Activated CD4-positive, alpha-beta memory T cell treated with anti-CD3 and anti-CD28 coated beads for 36 hours (primary cell): ENCODE measurements at places on chromosomes 6 and 20.

DNA sequence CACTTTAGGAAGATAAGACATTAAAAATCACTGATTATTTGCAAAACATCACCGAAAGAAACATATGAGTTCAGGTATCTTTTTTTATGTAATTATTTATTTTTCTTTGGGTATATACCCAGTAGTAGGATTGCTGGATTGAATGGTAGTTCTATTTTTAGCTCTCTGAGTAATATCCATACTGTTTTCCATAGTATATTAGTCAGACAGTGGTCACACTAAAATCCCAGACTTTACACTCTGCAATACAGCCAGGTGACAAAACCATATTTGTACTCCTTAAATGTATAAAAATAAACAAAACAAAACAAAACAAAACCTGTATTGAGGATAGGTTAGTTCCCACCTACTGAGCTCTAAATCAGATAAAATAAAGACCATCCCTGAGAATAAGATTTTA lies 1024.3 kb upstream of the EYS start:
- DNase-seq = no peak

- peak; percentile 87 for DNase-seq
Observed at GRCh38 chr6:27495386-27496135, 22.7 kb upstream of the ZNF184 start.

DNA sequence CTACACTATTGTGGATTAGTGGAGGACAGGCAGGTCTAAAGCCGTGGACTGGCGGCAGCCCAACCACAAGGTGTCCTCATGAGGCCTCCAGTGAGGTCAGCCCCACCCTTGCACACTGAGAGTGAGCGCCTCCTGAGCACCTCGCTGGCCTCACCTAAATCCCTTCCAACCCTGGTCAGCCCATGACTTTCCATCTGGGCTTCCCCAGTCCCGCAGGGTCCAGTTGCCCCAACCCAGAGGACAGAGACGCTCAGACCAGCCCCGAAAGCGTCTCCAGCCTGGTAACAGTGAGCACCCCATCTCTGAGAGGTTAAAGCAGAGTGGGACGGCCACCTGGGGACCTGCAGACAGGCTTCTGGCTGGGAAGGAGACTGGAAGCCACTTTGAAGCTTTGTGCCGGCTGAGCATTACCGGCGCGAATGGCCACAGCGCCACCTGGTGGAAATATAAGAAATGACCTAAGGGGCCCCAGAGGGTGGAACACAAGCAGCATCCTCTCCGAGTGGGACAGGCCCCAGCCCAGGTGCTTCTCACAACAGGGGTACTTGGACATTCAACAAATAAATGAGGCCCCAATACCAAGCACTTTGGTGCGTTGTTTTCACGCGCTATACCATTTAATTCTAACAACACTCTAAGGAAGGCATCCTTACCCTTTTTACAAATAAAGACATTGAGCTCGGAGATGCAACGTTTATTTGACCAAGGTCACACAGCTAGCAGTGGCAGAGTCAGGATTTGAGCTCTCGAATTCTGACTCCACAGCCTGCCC lies 65.7 kb upstream of the TOP1 start:
- DNase-seq = peak; percentile 82

DNA sequence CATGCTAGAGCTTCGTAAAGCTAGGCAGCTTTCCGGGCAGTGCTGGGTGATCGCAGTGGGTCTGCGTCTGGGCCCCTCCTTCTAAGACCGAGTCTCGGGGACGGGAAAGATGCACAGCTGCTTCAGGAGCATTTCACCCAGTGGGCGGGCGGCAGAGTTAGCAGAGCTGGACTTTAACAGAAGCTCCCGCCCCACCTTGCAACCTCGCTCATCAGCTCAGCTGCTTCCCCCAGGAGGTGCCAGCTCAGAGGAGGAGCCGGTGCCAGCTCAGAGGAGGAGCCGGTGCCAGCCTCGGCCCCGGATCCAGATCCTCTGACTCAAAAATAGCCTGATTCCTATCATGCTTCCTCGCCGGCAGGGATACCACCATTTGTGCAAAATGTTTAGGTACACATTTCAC lies 94.5 kb upstream of the RPS6KA2 start:
- DNase-seq = no peak

DNA sequence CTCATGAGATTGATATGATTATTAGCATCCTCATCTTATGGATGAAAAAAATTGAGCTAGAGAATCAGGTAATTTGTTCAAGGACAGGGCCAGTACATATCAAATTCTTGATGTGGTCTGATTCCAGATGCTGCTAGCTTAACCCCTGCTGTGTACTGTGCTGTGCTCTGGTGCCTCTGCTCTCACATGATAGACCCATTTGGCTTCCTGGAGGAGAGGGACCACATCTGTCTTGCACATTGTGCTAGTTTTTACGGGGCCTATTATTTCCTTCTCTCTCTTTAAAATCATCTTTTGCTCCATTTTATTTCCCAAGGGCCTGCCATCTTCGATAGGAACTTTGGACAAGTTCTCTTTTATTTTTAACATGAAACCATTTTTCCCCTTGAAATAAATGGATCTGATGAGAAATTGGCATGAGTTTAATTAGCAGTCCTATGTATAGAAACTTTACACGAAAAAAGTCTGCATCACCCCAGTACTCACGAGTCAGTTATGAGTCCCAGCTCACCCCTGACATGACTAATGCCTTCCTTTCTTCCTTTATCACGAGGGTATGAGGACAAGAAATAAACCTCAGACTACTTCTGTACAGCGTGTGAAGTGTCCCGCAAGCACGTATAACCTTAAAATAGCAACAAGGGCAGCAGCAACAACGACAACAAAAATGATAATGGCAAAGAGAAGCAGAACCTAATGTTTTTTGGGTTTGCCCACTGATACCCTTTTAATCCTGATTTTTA lies 26.5 kb downstream of the CD109 start:
- peak; percentile 43 for DNase-seq

GRCh38 chr6:113594726-113595125 lies 262.4 kb upstream of the MARCKS start:
- DNase-seq = no peak

GRCh38 chr20:50141811-50142561 lies 11.5 kb downstream of the PEDS1 start:
- no peak for DNase-seq

DNA sequence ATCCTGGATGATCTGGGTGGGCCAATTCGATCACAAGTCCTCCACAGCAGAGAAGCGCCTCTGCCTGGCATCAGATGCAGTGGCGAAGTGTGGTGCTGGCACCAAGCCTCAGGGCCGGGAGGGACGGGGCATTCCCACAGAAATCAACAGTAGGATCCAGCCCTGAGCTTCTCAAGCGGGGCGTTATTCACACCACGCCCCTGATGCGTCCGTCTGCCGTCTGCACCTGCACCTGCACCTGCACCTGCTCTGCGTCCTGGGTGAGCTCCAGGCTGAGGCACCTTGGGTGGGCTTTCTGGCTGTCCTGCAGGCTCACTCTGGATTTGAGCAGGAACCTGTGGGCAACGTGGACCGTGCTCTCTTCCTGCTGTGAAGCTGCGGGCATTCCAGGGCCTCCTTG lies 13.8 kb upstream of the NTSR1 start:
- no peak for DNase-seq

- no peak for DNase-seq
Observed at GRCh38 chr6:64786736-64787135, 920.3 kb downstream of the EYS start.

GRCh38 chr6:126063512-126064146 lies 77.3 kb downstream of the TRMT11 start:
- DNase-seq = no peak

GRCh38 chr6:155694419-155694790 lies 238.8 kb upstream of the NOX3 start:
- no peak for DNase-seq

DNA sequence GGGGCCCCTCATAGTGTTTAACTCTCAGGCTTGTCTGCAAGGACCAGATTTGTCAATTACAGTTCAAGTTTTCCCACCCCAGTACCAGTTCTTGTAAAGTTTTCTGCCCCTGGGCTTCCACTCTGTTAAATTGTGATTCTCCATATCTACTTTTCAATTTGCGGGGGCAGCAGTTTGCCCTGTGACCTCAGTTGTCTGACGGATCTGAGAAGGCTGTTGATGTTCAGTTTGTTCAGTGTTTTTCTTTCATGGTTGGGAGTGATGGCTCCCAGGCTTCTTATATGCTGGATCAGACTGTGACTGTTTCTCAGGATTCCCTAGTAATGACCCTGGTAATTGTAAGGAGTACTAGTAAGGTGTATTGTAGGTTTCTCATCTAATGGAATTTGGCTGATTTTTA lies 101.0 kb upstream of the GGTLC1 start:
- DNase-seq = no peak

- DNase-seq = no peak
Observed at GRCh38 chr20:62671765-62672164, 29.5 kb downstream of the SLCO4A1 start.

DNA sequence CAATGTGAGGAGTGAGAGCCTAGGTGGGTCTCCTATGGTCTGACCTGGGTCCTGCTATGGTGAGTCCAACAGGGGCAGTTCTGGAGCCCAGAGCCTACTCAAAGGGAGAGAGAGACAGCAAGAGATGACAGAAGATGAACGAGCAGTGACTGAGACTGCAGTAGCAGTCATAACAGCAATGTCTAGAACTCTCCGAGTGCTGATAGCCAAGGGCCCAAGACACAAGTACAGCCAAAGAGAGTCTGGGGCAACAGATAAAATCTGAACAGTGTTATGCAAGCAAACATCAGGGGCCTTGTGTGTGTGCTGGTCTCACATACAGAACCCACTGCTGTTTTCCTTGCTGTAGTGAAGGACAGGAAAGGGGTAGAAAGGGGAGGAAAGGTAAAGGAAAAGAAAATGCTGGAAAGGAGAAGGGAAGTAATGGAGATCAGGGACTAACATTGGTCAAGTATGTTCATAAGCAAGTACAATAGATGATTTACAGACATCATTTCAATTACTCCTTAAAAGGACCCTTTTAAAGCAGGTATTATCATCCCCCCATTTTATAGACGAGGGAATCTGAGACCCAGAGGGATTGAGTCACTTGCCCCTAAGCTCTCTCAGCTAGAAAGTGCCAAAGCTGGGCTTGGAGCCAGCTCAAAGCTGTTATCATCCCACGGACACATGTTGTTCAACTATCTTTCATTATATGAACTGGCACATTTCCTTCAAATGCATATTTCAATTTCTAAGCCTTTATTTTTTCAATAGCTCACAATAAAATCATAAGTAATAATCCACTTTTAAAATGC lies 182.3 kb upstream of the RAB32 start:
- DNase-seq = no peak

DNA sequence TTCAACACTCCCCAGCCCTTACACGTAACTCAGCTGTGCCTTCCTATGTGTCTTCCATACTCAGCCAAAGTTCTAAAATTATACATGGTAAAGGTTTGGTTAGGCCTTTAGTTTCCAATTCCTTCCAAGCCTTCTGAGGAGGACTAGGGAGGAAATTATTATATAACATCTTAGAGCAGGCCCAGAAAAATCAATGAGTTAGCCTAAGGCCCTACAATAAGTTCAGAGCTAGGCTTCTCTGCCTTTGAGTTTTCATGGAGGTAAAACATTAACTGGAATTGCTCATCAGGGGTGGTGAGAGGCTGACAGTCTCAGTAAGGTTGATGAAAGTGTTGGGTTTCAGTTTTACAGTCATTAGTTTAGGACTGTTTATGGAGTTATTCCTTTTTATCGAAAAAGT lies 286.0 kb downstream of the ADGB start:
- no peak for DNase-seq

- no peak for DNase-seq
Observed at GRCh38 chr6:154593122-154593521, 82.6 kb upstream of the CNKSR3 start.

DNA sequence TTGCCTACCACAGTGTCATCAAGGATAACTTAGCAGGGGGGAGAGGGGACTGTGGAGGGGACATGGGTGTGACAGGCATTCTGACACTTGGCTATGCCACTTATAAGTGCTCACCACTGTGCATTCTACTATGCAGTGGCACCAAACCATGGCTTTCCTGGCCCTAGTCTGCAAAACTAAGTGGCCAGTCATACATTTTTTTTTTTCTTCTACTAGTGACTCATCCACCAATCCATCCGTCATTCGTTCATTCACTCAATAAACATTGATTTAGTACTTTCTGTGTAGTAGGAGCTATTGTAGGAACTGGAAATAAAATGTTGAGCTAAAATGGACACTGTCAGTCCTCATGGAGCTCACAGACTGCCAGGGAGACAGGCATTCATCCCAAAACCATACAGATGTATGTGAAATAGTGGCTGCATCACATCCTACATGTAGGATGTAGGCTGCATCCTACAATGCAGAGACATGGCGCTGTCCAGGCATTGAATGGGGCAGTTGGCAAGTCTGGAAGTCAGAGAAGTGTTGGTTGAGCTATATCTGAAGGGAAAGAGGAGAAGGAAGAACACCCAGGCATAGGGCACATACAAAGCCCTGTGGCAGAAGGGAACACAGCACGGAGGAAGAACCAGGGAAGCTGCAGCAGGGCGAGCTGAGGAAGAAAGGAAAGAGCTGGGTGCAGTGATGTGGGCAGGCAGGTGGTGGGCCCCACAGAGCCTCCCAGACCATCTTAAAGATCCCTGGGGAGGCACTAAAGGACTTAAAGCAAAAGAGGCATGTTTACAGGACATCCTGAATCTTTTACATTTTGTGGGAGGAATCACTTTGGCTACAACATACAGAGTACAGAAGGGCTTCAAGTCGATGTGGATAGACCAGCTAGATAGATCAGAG lies 224.4 kb downstream of the UST start:
- DNase-seq = no peak

DNA sequence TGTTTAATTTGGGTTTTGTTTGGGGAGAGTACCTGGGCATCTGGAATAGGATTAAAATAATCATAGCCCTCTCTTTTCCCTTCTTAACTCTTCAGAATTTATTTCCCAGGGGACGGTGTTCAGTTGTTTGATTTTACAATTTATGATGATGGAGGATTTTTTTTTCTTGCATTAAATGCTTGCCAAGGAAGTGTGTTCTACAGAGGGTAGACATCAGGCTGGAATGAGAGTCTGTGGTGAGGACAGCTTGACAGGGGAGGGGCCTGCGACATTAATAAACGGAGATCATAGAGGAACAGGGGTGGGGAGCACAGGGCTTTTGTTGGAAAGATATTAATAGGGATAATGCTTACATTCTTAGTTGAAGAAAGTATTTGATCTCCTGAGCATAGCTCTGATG lies 297.5 kb downstream of the CLIC5 start:
- DNase-seq = no peak

DNA sequence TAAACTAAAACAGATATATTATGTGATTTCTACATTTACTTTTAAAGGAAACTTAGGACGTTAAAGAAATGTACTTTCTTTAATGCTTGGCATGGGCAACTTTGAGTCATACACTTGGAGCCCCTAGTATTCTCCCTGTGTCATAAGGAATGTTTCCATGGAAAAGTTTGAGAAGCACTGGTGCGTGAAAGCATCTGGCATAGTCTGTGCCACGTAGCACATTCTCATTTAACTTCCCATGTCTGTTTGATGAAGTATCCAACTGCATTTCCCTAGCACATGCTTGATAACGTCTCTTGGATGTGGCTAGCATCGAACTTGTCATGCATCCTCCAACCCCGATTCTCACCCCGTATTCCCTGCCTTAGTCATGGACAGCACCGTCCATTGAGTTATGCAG lies 172.0 kb downstream of the TBC1D7 start:
- DNase-seq = no peak
